ENCODE measurements at places on chromosomes 7 and 10.

- peak; percentile 18 for DNase-seq
These were observed 435.9 kb downstream of the PLXNA4 start for GRCh38 chr7:132140341-132140740.

DNA sequence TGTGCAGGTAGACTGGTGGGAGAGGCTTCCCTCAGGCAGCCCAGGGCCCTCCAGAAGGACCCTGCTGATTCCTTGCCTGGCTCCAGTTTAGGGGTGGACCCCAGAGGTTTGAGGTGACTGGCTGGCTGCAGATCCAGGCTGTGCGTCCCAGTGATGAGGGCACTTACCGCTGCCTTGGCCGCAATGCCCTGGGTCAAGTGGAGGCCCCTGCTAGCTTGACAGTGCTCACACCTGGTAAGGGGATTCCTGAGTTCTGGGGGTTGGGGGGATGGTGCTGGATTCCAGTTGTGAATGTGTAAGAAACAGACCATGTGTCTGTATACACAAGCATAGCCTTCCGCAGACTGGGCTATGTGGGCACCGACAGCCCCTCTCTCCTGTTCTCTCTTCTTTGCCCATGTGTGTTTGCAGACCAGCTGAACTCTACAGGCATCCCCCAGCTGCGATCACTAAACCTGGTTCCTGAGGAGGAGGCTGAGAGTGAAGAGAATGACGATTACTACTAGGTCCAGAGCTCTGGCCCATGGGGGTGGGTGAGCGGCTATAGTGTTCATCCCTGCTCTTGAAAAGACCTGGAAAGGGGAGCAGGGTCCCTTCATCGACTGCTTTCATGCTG is 2.7 kb downstream of the KAZALD1 start:
- no peak for DNase-seq

DNA sequence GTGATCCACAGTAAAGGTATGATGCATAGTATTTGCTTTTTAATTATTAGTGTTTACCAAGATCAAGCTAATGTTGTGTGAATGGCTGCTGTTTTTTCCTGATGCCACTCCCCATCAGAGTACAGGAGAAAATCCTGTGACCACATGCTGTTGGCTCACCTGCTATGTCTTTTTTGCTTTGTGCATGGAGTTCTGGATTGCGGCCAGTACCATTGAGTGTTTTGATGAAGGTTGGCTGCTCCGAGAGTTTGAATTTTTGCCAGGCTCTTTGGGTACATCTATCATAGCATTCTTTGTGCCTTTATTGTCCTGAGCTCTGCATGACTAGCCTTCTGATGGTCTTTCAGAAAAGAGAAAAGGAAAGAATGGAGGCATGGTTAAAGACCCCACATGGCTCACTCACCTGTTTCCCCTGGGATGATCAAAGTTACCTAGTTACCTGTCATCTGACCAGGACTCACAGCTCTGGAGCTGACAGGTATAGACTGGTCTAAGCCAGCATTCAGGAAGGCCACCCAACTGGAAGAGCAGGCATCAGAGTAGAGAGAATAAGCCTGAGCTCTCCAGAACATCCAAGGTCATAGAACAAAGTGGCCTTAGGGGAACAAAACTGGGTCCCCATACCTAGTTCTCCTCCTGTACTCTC is 11.8 kb upstream of the SGPL1 start:
- peak; percentile 90 for DNase-seq

DNA sequence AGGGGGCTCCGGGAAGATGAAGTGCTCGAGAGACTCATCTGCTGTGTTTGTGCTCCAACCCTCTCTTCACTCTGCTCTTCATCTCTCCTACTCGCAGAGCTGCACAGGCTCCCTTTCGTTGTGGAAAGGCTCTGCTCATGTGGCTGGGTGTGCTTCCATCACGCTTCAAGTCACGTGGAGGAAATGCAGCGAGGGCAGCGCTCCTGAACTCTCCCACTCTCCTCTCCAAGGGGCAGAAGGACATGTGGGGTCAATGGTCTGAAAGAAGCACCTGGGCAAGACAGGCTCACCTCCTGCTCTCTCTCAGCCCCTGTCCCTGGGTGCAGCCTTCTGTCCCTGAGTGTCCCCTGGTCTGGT is 72.6 kb downstream of the USP6NL start:
- DNase-seq = peak; percentile 69

DNA sequence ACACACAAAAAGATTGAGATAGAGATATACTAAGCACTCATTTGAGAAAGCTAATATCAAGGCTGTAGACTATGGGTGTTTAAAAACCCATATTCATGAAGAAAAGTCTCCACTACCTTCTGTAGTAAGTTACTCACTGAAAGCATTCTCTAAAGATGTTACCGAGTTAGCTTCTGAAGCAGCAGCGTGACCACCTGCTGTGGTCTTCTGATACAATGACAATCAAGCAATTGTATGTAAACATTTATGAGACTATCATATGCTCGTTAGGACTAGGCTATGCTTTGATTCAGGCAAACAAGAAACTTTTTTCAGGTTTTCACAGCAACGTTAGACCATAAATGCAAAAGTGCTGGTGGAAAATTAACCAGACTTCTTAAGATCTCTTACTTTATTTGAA is 11.2 kb downstream of the RHOBTB1 start:
- DNase-seq = no peak

- no peak for DNase-seq
These were observed 86.9 kb downstream of the SND1 start for GRCh38 chr7:127738859-127739258.

DNA sequence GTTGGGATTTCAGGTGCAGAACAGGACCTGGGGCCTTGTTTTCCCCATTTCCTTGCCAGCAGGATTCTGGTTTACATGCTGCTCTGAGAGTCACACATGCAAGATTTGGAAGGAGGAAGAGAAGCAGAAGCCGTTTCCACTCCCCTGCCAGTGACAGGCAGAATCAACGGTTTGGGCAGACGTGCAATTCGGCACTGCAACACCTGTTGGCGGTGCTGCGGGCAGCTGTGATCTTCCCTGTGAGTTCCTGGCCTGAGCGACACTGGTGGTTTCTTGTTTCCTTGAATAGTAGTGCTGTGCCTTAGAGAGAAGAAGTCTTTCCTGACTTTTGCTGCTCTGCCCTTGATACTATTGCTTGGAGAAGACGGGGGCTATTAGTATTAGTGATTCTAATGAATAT is 1126.2 kb downstream of the TYW1 start:
- no peak for DNase-seq

GRCh38 chr10:51892965-51893658 is 193.7 kb upstream of the CSTF2T start:
- DNase-seq = peak; percentile 66

DNA sequence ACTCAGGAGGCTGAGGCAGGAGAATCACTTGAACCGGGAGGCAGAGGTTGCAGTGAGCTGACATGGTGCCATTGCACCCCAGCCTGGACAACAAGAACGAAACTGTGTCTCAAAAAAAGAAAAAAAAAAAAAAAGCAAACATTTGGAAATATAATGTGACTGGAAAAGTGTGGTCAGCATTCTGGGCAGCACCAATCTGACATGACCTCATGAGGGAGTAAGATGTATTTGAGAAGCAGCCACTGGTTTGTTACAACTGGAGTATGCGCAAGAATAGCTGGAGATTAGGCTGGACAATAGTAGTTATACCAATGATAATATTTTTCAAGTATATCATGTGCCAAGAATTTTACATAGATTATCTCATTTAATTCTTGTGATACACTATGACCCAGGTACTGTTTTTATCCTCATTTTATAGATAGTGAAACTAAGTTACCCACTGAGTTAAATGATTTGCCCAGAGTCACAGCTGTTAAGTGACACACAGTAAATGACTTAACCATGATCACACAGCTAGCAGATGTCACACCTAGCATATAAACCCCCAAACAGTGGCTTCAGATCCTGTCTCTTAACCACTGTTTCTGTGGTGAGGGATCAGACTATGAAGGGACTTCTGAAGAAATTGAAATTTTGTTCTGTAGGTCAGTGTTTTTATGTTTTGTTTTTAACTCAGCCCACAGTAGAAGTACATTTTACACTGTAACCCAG is 11.1 kb downstream of the MCU start:
- DNase-seq = no peak

- DNase-seq = peak; percentile 69
These were observed 25.1 kb downstream of the CASP7 start for GRCh38 chr10:113704637-113705343.

GRCh38 chr10:92696606-92697383 is 7.0 kb downstream of the HHEX start:
- peak; percentile 16 for DNase-seq

DNA sequence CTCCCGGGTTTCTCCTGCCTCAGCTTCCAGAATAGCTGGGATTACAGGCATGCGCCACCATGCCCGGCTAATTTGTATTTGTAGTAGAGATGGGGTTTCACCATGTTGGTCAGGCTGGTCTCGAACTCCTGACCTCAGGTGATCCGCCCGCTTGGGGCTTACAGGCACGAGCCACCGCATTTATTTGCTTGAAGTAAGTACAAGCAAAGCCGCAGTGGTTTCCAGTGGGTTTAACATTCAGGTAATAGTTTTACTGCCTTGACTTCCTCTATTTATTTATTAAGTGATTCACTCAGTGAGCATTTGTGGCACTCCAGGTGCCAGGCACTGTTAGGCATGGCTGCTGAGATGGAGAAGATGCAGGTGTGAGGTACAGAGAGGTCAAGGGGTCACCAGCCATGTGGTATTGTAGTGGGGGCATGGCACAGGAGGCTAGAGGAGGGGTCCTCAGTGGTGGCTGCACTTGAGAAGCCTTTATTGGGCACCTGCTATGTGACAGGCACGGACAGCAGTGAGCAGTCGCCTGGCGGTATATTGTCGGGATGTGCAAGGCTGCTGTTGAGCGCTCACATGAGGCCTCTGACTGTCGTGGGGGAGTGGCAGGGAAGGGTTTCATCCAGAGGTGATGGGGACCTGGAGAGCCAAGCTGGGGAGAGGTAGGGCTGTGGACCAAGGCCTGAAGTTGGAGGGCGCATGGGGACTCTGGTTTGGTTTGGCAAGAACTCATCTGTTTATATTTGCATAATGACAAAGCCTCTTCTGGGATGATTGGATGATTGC is 54.9 kb downstream of the DOCK1 start:
- DNase-seq = peak; percentile 15

DNA sequence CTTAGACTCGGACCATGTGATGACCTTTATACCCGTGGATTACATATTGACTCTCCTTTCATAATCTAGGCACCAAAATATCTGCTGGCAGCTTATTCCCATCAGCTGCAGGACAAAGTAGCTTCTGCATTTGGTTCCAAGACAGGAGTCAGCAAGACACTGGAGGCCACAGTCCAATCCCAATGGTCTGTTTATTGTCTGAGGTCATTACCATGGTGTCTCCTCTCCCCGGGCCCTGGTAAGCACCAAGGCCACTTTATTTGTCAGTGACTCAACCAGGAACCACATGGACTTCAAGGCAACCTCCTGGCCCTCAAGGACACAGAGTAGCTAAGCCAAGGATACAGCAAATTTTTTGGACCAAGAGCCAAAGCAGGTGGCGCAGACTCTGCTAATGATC is 36.1 kb downstream of the KCNMA1 start:
- peak; percentile 53 for DNase-seq

- DNase-seq = no peak
These were observed 4.6 kb downstream of the NOBOX start for GRCh38 chr7:144398911-144399310.

- DNase-seq = no peak
These were observed 2.9 kb downstream of the ELN start for GRCh38 chr7:74030861-74031260.

- DNase-seq = no peak
These were observed 233.3 kb downstream of the MAD1L1 start for GRCh38 chr7:1999278-1999984.

- peak; percentile 58 for DNase-seq
These were observed 418.9 kb downstream of the XPNPEP1 start for GRCh38 chr10:109504401-109504800.

- no peak for DNase-seq
These were observed 508.5 kb downstream of the DNAJB6 start for GRCh38 chr7:157845203-157845835.

DNA sequence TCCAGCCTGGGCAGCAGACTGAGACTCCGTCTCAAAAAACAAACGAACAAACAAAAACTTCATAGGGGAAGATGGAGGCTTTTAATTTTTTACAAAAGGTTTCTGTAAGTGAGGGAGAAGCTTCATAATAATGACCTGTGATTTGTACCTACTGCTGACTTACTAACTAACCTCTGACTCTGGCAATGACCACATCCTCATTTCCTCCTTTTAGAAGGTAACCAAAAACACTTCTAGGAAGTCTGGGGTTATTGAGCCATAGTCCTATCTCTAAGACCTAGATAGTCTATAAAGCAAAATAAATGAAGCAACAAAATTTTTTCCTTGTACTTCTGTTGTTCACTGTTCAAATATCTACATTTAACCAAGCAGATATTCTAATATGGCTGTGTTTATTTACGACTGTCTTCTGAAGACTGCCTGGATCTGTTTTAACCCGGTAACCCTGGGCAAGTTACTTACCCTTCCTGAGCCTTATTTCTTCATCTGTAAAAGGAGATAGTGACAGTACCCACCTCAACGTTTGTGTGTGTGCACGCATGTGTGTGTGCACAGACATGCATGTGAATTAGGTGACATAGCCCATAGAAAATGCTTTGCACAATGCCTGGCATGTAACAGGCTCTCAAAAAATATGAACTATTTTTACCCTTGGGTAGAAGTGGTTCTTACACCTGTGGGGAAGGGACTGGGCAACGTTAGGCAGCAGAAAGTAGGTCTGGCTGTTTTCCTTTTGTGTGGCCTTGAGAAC is 30.8 kb upstream of the SMNDC1 start:
- DNase-seq = no peak

GRCh38 chr7:3083350-3083749 is 39.7 kb upstream of the CARD11 start:
- DNase-seq = no peak

DNA sequence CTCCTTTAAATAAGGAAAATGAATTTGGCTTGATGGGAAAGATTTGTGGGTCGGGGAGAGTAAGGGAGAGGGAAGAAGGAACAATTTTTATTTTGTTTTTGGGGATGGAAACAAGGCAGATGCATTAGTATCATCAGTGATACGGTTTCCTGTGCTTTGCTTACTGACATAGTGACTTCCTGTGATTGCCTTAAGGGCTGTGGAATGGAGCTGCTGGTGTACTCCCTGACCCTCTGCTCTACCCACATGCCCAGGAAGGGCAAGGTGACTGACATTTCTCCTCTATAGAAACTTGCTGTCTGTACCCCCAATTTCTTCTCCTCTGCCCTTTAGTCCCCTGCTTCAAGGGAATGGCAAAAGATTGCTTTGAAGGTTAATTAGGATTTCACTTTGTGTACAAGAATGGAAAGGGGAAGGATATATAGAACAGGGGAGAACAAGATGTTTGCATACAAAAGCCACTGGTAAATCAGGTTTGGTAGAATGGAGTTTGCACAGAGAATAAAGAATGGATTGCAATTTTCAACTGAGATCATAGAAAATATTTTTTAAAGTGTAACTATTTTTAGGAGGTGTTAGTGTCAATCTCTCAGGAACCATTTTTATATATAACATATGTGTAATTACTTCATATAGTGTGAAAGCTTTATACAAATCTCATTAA is 129.0 kb upstream of the AGR3 start:
- peak; percentile 56 for DNase-seq

- DNase-seq = no peak
These were observed 60.6 kb upstream of the AKR1C1 start for GRCh38 chr10:4902571-4903011.
